Head of caudate nucleus (tissue), 42 donors: ENCODE measurements at places on chromosomes 13 and 19.

- DNase-seq: no peak
These were observed 399.1 kb downstream of the GPC5 start for GRCh38 chr13:91797567-91797966.

DNA sequence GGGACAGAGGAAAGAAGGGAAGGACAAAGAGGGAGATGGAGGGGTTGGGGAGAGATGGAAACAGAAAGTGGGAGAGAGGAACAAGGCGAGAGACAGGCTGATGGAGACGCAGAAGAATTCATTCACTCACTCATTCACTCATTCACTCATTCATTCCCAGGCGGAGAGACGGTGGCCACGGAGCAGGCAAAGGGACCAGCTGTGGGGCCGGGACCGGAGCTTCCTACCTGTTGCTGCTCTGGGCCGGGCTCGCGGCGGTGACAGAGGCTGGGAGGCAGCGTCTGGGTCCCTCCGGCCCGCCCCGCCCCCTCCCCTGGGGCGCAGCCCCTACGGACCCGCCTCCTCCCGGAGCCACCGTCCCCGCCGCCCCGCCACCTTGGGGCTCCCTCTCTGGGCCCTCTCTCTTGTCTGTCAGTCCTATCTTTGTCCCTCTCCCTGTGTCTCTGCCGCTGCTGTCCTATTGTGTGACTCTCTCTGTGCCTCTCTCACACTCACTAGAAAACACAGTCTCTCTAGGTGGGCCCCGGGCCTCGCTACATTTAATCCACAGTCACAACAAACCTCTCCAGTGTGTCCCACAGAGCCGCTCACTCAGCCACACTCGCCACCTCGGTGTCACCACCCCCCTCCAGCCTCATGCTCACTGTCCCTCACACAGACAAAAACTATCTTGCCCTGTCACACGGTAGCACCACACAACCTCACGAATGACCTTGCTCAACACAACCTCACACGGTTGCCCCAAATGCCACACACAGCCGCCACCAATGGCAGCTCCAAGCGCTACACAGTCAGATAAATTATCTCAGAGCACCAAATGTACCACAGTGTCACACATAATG is at the start of gene GNG8:
Gene GNG8, minus strand, starts transcription at position 283 of the 842 bp plus-strand sequence. CDS start 1,520 bp downstream, outside the sequence.
- peak; percentile 15 for DNase-seq

DNA sequence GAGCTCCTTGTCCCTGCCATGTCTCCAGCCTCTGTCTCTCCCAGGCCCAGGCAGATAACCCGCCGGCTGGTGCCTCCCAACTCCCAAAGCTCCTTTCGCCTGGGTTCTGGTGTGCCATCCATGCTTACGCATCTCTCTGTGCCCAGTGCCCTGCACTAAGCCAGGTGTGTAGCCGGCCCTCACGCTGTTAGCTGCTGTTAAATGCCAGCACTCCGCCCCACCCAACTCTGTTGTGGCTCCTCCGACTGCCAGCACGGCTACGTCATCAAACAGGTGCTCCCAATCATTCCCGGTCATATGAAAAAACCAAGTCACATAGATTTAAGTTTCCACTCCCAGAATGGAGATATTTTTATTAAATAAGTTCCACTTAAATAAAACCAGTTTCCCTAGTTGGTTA is 7.0 kb upstream of the HSPH1 start:
- no peak for DNase-seq

- DNase-seq: no peak
These were observed 61.4 kb downstream of the RNASEH2B start for GRCh38 chr13:50970956-50971355.

DNA sequence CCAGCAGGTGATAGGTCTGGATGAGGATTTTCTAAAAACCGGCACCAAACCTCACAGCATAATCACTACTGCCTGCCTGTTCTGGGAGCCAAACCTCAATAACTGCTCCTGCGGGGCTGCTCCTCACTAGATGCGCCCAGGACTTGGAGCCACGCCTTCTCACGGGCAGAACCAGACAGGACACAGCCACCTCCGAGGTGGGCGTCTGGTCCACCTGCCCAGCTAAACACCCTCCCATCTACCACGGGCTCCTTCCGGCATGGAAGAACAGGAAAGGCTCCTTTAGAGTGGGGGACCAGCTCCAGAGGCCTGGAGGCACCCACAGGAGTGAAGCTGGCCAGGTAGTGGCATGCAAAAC is 73.5 kb downstream of the PEPD start:
- no peak for DNase-seq

DNA sequence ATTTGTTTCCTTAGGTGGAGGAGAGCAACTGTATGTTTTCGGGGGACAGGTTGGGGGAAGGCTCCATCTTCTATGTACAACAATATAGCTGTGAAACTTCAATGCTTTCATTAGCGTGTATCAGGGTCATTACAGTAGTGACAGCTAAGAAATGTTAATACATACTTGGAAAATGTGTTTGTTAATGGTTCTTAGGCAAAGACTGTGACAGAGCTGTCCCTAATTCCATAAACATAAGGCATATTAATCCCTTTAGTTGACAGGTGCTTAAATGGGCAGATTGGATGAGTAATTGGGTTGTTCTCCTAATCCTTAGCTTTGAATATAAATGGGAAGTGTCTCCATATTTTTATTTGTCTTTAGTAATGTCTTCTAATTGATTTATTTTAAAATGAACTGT is 313.7 kb downstream of the HS6ST3 start:
- no peak for DNase-seq

DNA sequence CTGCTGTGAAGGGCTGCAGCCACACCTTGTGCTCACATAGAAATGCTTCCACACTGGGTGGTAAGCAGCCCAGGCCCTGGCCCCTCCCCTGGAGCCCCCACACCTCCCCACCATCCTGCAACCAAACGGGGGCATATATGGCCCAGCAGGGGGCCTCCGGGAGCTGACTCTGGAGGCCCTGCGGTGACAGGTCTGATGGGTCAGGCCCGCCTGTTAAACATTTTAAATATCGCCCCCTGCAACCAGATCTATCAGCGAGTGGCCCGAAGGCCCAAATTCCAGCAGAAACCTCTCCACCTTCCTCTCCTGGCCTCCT is 48.0 kb upstream of the KATNAL1 start:
- no peak for DNase-seq

- DNase-seq: no peak
These were observed 36.2 kb downstream of the ERCC5 start for GRCh38 chr13:102881819-102882686.

DNA sequence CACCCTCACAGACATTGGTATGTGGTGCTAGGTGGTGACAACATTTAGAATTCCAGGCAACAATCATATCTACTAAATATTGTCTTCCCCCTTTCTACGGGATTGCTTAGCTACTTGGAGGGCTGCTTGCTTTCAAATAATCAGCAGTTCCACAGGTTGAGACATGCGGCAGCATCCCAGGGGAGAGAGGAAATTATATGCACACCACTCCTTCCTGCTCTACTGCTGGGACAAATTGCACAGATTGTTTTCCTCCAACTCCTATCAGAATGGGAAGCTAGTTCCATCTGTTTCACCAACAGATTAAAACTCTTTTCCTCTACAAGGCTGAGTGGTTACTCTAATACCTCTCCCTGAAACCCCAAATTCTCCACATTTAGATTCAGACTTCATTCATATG is 275.4 kb downstream of the DNAJC15 start:
- DNase-seq: no peak

- peak; percentile 26 for DNase-seq
These were observed 744.1 kb downstream of the UQCRFS1 start for GRCh38 chr19:28468701-28469459.

DNA sequence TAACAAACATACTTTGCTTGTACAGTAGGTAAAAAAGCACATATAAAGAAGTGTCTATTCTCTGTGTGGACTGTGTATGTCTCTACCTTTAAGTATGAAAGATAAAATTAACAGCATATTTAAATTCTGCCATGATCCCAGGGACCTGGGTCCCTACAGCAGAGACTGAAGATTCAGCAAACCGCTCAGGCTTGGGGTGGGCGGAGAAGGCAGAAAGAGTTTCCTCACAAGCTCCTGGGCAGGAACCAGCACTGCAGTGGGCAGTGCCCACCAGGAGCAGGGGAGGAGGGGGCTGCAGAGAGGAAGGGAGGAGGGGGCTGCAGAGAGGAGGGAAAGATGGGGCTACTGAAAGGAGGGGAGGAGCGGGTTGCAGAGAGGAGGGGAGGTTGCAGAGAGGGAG is 44.6 kb upstream of the GRTP1 start:
- DNase-seq: no peak

GRCh38 chr13:51420681-51421490 is 31.9 kb downstream of the INTS6 start:
- no peak for DNase-seq

DNA sequence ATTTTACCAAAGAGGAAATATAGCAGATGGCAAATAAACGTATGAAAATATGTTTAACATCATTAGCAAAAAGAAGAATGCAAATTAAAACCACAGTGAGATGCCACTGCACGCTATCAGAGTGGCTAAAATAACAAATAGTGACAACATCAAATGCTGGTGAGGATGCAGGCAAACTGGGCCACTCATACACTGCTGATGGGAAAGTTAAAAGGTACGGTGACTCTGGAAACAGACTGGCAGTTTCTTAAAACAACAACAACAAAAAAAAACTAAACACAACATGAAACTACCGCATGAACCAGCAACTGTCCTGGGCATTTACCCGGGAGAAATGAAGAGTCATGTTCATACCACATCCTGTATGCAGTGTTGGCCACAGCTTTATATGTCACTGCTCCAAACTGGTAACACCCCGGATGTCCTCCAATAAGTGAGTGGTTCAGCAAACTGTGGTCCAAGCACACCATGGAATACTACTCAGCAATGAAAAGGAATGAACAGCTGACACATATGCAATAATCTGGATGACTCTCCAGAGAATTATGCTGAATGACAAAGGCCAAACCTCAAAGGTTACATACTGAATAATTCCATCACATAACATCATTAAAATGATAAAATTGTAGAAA is 22.3 kb downstream of the EPS15L1 start:
- no peak for DNase-seq

GRCh38 chr13:63999614-64000305 is 2584.1 kb upstream of the PCDH20 start:
- DNase-seq: no peak

GRCh38 chr19:8459520-8460270 is 14.9 kb downstream of the HNRNPM start:
- DNase-seq: no peak

DNA sequence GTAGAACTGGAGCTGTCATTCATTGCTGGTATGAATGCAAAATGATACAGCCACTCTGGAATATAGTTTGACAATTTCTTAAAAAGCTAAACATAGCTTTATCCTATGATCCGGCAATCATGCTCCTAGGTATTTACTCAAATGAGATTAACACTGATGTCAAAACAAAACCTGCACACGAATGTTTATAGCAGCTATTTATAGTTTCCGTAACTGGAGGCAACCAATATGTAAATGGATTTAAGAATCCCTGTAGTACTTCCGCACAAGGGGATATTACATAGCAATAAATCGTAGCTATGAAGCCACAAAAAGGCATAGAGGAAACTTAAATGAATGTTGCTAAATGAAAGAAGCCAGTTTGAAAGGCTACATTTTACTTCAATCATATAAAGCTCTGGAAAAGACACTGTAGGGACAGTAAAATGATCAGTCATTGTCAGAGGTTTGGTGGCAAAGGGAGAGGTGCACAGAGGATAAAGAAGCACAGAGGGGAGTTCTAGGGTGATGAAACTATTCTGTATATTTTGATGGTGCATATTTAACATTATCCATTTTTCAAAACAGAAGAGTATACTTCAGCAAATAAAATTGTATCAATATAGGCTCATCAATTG is 1893.0 kb upstream of the PCDH20 start:
- DNase-seq: no peak

- no peak for DNase-seq
These were observed 25.2 kb upstream of the KATNAL1 start for GRCh38 chr13:30332456-30333143.

GRCh38 chr13:24511816-24512196 is 772 bp downstream of the PARP4 start:
- DNase-seq: no peak

GRCh38 chr19:32131005-32131404 is 214.4 kb upstream of the ZNF507 start:
- DNase-seq: no peak

GRCh38 chr19:42069619-42070351 is at the start of gene GRIK5:
TSS of gene GRIK5 (minus strand) at chr19:42070206. CDS start at chr19:42065770, 4,436 bp downstream.
- peak; percentile 67 for DNase-seq

GRCh38 chr13:30045916-30046704 is 195.7 kb upstream of the UBL3 start:
- DNase-seq: no peak

DNA sequence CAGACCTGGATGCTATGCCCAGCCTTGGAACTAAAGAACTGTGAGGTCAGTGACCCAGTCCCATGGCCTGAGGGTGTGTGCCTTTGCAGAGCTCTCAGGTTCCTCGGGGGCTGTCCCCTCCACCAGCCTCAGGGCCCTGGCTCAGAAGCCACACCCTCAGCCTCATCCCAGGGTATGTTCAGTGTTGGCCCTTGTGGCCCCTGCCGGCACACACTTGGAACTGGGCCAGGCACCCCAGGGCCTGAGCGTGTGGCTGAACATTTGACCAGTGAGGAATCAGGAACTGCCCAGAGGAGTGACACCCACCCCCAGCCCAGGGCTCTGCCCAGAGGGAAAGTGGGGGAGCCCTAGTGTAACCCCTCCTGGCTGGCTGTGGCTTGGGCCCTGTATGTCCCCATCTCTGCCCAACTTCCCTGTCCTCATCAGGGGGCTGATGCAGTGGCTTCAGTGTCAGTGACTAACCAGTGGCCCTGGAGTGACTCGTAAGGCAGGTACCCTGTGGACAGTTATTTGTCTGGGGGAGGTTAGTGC is 10.0 kb downstream of the NKPD1 start:
- DNase-seq: no peak

- DNase-seq: no peak
These were observed 7.9 kb downstream of the PPP1R37 start for GRCh38 chr19:45100846-45101252.
